ENCODE measurements at places on chromosomes 1 and 21.
A peak's percentile ranks its signal among the peaks of the same experiment; 100 is the strongest.

DNA sequence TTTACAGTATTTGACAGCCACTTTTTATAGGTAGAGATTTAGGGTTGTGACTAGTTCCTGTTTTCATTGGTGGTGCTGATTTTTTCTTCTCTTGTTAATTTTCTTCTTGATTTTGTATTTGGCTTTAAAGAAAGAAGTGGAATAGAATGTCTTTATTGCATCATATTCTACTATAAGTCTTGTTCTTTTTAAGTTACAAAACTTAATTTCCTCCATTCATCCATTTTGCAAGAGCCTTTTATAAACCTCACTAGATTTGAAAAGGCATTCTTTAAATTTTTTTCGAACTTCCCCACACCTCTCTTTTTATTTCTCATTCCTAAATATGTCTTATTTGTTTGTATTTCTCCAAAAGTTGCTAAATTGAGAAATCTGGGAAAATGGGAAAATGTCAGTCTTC lies 1368.6 kb upstream of the ADGRL4 start:
- no peak for DNase-seq

DNA sequence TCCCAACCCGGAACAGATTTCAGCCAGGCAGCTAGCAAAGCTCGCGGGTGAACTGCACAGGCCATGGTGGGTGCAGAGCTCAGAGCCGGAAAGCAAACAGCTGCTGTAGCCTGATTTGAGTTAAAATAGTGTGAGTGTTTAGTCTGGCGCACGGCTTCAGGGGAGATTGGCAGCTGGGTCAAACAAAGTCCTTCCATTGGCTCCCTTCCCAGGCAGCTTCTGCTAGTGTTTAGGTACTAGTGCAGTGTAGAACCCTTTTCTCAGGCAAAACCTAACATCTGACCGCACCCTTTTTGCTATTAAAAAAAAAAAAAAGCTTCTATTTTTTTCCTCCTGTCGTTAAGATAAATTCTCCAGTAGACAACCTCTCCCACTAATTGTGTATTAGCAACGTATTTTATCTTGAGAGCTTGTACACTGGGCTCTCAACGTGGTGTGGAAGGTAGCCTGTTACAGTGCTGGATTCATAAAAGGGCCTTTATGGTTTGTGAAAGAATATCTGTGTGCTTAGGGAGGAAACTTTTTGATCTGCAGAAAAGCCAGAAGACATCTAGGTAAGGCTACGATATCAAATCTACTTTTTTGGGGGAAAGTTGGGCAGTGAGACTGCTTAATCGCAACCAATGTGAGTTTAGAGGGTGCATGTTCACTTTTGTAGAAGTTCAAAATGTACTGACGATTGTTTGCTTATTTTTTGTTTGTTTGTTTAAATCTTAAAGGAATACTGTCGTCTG lies 689.6 kb downstream of the USP25 start:
- no peak for DNase-seq

DNA sequence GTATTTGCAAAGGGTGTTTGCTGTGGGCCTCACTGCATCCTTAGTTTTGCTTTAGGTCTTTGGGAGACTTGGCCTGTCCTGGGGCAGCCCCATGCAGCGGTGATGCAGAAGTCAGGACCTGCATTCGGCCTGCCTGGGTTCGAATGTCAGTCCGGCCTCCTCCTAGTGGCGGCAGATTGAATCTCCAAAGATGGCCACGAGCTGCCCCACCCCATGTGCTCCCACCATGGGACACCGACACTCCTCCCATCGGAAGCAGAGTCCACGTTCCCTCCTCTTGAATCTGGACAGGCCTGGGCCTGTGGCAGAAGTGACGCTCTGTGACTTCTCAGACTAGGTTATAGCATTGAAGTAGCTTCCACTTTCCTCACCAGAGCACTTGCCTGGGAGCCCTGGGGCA lies 16.3 kb upstream of the NPPB start:
- no peak for DNase-seq

- no peak for DNase-seq
Observed at GRCh38 chr1:212291505-212292134, 6.4 kb downstream of the PPP2R5A start.

DNA sequence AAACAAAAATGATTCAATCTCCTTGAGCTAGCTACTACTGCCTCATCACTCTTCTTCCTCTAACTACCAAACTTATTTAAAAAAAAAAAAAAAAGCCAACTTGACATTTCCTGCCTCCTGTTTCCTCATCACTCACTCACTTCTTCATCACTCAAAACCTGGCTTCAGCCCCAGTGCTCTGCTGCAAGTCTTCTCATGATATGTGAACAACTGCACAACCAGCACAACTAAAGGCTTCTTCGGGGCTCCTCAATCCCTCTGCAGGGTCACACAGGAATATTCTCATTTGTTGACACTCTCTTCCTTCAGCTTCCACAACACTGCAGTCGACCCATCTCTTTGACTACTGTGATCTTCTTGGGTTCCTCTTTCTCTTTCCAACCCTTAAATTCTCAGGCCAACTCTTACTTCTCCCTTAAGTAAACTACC lies 7.6 kb downstream of the MTF1 start:
- DNase-seq, result no peak

DNA sequence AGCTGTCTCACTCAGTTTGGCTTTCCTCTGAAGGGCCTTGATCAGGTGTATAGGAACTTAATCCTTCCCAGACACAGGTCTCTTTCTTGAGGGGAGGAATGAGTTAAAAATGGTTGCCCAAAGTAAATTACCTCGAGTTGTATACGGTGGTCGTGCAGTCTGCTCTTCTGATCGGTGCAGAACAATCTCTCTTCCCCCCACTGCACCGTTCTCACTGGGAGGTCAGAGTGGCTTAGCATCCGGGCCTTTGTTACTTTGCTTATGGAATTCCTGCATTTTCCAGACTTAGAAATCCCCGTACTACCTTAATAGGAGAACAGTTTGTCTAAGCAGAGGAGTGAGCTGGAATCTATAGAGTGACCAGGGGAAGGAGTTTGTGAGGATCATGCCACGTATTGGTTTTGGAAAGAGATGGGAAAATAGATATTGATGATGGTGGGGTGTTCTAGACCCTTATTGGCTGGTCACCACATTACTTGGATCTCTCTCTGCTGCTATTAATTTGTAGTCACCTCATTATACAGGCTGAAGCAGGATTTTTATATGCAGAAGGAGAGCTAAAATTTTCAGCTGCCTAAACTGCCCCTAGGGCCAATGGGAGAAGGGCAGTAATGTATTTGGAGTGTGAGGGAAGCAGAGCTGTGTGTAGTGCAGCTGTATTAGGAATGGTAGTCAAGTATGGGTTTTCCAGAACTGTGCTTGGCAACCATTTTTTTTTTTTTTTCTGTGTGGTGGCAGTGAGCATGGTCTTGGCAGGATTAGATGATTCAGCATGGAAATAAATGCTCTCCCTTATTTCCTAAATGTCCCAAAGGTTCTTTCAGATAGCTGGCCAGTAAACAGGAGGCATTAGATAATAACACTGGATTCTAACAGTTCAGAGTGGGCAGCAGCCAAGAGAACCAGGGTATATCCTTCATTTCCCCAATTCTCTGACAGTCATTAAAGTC lies 81.5 kb downstream of the NDUFS5 start:
- DNase-seq, result no peak

GRCh38 chr1:21781815-21782348 lies 1.1 kb downstream of the USP48 start:
- no peak for DNase-seq

GRCh38 chr21:36282568-36283230 lies 37.3 kb upstream of the MORC3 start:
- DNase-seq, result no peak

- no peak for DNase-seq
Observed at GRCh38 chr1:229857585-229857984, 209.5 kb upstream of the GALNT2 start.

GRCh38 chr1:84969489-84970250 lies 27.2 kb downstream of the MCOLN2 start:
- DNase-seq, result no peak

DNA sequence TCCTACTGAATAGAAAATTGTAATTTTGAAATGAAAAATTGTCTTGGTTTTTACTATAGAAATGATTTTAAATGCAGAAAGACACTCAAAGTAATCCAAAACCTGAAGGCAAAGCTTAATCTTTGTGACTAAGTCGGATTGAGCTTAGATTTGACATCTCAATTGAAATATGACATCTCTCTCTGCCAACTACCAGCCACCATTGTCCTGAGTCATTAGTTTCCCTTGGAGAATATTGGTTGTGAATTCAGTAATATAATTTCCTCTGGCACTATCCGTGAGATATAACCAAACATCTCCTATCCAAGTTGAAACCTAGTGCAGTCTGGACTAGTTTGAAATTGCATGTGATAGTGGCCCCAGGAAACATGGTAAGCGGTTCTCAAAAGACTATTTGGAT lies 37.1 kb downstream of the PLA2G4A start:
- no peak for DNase-seq

- DNase-seq, result no peak
Observed at GRCh38 chr1:106173101-106173500, 883.4 kb upstream of the PRMT6 start.

- no peak for DNase-seq
Observed at GRCh38 chr1:178534137-178534868, 21.4 kb downstream of the TEX35 start.

DNA sequence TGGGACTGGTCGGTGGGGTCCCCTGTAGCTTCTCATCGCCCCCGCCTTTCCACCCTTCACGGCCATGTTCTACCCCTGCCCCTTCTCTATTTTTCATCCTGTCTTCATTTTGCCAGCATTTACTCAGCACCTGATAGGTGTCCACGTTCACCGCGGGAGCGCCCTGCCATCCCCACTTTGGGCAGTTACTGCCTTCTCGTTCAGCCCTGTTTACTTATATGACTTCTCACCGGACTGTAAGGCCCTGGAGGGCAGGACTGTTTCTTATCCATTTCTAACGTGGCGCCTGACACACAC lies 380 bp downstream of the MFN2 start:
- DNase-seq, result no peak

GRCh38 chr1:14142397-14143100 lies 442.6 kb downstream of the PRDM2 start:
- DNase-seq, result no peak

DNA sequence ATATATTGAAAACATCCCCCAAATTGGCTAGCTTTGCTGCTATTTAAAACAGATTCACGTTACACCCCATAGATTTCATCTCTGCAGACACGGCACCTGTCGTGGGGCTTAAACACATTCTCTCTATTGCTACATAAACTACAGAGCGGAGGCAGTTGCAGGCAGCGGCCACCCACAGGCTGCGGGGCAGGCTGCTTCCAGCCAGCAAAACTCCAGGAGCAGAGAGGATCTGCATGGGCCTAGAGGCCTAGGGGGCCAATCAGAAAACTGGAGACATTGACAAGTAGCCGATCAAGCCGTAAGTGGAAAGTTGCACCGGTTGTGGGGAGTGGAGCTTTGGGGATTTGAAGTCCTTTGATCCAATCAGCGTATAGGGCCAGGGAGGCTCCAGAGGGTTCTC lies 129.0 kb upstream of the KLHDC7A start:
- DNase-seq, result no peak

GRCh38 chr1:155864393-155864792 lies 5.0 kb downstream of the SYT11 start:
- DNase-seq, result no peak

DNA sequence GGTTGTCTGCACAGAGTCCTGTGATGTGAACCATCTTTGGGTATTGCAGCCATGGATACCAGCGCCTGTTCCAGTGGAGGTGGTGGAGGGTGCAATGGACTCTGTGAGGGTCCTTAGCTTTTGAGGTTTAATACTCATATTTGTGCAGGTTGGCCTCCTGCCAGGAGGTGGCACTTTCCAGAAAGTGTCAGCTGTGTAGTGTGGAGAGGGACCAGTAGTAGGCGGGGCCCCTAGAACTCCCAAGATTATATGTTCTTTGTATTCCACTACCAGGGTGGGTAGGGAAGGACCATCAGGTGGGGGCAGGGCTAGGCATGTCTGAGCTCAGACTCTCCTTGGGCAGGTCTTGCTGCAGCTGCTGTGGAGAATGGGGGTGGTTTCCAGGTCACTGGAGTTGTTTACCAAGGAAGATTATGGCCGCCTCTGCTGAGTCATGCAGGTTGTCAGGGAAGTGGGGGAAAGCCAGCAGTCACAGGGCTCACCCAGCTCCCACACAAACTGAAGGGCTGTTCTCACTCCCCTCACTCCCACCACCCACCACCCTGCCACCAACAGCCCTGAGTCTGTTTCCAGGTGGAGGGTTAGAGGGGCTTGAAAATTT lies 31.2 kb upstream of the ZNF678 start:
- no peak for DNase-seq

- DNase-seq, result peak; percentile 12
Observed at GRCh38 chr1:1122078-1122811, 6.4 kb upstream of the C1orf159 start.

DNA sequence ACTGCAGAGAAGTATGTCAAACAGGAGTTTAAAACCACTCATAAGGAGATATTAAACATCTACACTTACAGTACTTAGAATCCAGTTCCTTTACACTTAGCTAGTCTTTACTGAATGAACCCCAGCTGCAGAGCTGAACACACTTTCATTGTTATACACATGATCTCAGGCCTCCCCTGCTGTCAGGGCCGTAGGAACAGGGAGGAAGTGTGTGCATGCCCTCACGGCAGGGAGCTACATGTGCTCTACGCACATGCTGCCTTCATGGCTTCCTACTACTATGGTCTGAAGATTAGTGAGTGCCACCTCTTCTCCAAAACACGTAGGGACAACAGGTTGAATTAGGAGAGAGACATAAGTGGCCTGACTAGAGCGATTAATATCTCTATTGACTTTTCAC lies 191.5 kb downstream of the SIPA1L2 start:
- DNase-seq, result no peak

DNA sequence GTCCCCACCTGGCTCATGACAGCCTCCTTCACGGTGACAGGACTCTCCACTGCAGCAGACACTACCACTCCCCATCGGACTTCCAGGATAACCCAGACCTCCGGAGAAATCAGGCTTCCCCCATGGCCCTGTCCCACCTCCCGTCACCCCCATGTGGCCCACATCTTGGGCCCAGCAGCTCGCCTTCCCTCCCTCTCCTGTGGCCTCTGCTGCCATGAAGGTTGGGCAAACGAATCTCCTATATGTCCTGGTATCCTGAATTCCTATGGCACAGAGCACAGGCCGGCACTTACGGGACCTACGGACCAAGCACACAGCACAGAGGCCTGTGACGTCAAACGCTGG lies 82.0 kb downstream of the NPHP4 start:
- no peak for DNase-seq

DNA sequence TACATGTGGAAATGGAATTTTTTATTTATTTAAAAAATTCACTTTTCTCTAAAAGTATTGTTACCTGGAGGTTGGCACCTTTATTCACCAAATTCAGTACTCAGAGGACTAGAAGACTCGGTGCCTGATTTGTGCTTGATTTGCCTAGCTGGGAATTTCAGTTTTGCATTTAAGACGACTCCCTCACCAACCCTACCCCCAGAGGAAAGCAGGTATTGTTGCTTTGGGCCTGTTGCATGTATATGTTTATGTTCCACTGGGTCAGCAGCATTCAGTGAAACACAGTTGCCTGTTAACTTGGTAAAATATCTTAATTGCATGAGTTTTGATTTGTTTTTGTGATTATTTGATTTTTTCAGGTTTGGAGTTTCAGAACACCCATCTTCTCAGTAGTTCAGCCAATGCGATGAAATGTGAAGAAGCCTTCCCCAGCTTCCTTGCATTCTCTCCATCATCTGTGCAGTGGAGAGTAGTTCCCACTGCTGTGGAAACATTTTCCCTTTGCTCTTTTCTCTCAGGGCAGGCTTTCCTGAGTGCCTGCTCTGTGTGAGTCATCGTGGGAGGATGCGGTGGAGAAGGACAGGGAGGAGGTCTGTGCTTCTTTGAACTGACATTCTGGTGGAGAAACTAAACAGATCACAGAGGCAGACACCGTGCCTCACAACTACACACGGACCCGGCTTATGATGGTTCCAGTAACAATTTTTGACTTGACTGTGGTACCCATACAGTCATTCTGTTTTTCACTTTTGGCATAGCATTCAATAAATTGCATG lies 6.4 kb downstream of the ADARB1 start:
- DNase-seq, result no peak

Measured in NK-92 treated with Interleukin-12 subunit alpha and Interleukin-12 subunit beta, amount 100 ng/mL, for 24 hours (cell line).